ENCODE measurements at places on chromosomes 1 and 21.

- DNase-seq = no peak
These were observed 9.2 kb upstream of the CHIA start for GRCh38 chr1:111281411-111281810.

- DNase-seq = peak; percentile 73
These were observed 38.7 kb downstream of the CACHD1 start for GRCh38 chr1:64508629-64509028.

DNA sequence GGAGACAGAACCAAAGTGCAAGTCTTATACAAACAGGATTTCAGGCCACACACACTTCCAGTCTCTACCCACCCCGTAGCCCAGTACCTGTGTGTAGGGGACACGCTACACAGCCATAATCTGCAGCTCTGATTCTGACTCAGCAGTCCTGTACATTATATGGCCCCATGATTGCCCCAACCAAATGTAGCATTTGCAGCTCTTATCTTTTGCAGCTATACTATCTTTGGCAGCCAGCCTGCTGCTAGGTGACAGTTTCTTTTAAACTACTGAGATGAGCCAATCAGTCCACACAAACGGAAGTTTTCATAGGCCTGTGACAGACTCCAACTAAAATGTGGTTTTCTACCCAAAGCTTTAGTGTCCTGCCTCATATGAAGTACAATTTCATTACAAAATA lies 259.6 kb upstream of the ST6GALNAC5 start:
- no peak for DNase-seq

DNA sequence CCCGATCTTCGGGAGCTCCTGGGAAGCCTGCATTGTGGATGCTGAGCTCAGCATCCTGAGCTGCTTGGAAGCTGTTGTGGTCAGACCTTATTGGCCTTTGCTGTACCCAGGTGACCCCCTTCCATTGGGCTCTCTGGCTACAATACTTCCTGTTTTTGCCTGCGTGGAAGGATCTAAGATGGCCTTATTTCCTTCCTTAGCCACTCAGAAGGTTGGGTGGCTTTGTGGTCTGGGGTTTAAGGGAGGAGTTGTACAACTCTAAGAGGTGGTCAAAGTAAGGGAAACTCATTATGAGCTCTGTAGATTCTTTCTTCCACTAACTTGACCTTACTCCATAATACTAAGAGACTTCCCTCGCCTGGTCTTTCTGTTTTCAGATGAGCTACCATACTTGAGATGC lies 17.7 kb downstream of the PFKFB2 start:
- DNase-seq = no peak

GRCh38 chr21:35619184-35619583 lies 441.1 kb downstream of the SETD4 start:
- DNase-seq = no peak
